ENCODE measurements at places on chromosomes 1 and 21. TPM values are rescaled to one million over a fixed set of nuclear protein-coding genes. Genes with fewer than 3 reads are reported as not detected.
A peak's percentile ranks its signal among the peaks of the same experiment; 100 is the strongest.

- no peak overlapping the region for H3K4me3 ChIP-seq
- no peak overlapping the region for H3K27ac ChIP-seq
- no peaks in the 10 kb centered on the region for H3K4me1 ChIP-seq
- H3K27me3 ChIP-seq = no peaks in the 10 kb centered on the region
- no peaks in the 10 kb centered on the region for H3K36me3 ChIP-seq
Measured at GRCh38 chr1:212012034-212012740, 23.2 kb downstream of the INTS7 start.

The RAP1GAP gene
- total RNA-seq = 2.8 TPM

- H3K4me3 ChIP-seq = peak overlapping the region; percentile 80
- H3K27me3 ChIP-seq = no peaks in the 10 kb centered on the region
- H3K27ac ChIP-seq = peak overlapping the region; percentile 69
- peaks cover 8% of the 10 kb centered on the region for H3K4me1 ChIP-seq
- DNase-seq = peak; percentile 79
- H3K36me3 ChIP-seq = no peaks in the 10 kb centered on the region
Measured at GRCh38 chr1:147598621-147599361, 57.5 kb downstream of the BCL9 start.

- no peaks in the 10 kb centered on the region for H3K36me3 ChIP-seq
- DNase-seq = peak; percentile 31
- H3K27ac ChIP-seq = peak overlapping the region; percentile 99
- H3K27me3 ChIP-seq = no peaks in the 10 kb centered on the region
- peak overlapping the region; percentile 79 for H3K4me3 ChIP-seq
Measured at GRCh38 chr1:203307641-203308126, 2.4 kb downstream of the BTG2 start.

DNA sequence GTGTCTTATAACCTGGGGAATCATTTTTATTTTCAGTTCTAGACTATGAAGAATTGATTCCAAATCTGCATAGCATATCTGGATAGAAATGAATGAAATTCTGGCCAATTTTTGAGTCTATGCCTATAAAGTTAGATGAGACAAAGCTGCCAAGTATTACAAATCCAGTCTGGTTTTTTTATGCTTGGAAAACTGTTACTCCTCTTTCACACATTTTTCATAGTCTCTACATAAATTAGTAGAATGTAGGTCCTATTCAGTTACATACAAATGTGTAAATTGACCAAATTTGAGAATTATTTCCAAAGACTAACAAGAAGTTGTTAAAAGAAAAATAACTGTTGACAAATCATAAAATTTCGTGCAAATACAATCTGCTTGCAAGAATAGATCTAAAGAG lies 1505.2 kb downstream of the AMY1C start:
- no peak overlapping the region for H3K4me3 ChIP-seq
- H3K27ac ChIP-seq = no peak overlapping the region
- no peaks in the 10 kb centered on the region for H3K4me1 ChIP-seq

GRCh38 chr1:29504196-29504595 lies 267.9 kb downstream of the PTPRU start:
- DNase-seq = no peak
- H3K36me3 ChIP-seq = no peaks in the 10 kb centered on the region
- H3K27me3 ChIP-seq = no peaks in the 10 kb centered on the region
- no peak overlapping the region for H3K27ac ChIP-seq
- no peak overlapping the region for H3K4me3 ChIP-seq
- H3K4me1 ChIP-seq = no peaks in the 10 kb centered on the region

All from ovary (tissue), 10 donors.